HS-5 (cell line): ENCODE measurements at places on chromosomes 4 and X.

- DNase-seq: no peak
Observed at GRCh38 chr4:57668621-57669020, 558.4 kb upstream of the IGFBP7 start.

- no peak for DNase-seq
Observed at GRCh38 chrX:122418758-122419157, 765.3 kb upstream of the GRIA3 start.

- DNase-seq: no peak
Observed at GRCh38 chr4:149972407-149972806, 105.8 kb upstream of the DCLK2 start.

DNA sequence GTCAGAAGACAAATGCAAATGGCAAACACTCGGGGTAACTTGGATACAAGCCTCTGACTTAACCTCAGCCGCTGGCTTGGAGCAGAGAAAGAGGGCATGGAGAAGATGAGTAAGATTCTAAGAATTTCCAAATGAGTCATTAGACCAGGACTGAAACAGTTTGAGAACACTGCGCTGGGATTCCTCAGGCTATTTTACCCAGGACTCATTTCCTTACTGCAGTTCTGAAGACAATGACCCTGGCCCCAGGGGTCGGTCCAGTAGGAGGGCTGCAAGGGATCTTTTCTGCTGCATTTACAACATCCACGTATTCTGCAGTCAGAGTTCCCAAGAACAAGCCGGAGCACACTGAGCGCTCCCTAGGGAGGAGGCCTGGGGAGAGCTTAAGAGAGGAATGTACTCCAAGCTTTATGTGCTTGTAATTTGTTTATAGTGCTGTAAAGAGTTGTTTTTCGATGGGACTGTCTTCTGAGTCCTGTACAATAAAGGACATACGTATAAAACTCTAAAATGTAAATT is 27.3 kb upstream of the SORBS2 start:
- peak; percentile 92 for DNase-seq

GRCh38 chr4:38157592-38157991 is 197.4 kb downstream of the PTTG2 start:
- no peak for DNase-seq

DNA sequence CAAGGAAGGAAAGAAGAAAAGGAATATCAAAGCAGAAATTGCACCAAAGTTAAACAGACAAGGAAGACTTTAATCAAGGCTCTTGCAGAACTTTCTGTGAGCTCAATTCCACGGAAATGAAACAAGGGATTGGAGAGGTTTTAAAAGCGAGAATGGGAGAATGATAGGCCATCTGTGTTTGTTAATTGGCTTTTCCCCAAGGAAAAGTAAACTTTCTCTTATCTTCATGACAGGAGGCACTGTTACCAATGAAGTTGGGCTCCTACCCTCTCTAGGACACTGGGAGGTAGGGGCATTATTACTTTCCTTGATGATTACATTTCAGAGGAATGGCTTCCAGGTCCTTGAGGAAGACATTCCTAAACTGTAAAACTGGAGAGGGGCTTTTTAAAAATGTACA is 328.8 kb upstream of the NWD2 start:
- no peak for DNase-seq

DNA sequence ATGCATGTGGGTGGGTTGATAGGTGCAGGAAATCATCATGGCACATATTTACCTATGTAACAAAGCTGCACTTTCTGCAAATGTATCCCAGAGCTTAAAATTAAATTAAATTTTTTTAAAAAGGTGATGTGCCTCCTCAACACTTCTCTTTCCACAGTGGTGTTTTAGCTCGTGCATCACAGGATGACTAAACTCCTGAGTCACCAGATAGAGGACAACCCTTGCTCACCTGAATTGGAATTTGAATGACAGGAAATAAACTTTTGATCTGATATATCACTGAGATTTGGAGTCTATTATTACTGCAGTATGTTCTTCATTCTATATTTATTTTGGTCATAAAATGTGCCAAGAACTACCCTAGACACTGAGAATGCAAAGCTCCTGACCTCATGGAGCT is 185.3 kb downstream of the MAPK10 start:
- DNase-seq: no peak

- no peak for DNase-seq
Observed at GRCh38 chr4:3308691-3309090, 15.9 kb downstream of the RGS12 start.

GRCh38 chrX:101290957-101291603 is at the start of gene TAF7L:
Gene TAF7L, minus strand, starts transcription at chrX:101291334. Its CDS starts 3,791 bp downstream, at chrX:101287543.
- no peak for DNase-seq

DNA sequence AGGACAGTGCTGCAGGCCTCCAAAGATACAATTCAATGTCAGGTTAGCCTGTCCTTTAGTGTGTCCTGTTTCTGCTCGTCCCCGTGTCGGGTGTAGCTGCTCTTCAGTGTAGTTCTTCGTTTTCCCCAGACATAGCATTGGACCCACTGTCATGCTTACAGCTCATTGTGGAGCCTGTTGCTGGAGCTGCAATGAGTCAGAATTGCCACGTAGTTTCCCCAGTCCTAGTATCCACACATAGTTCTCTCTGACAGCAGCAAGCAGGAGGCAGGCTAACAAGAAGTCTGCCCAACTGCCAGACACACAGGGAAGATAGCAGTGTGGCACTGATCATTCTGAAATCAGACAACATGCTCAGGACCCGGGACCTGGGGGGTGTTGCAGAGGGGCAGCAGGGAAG is 49.2 kb downstream of the MOSPD2 start:
- DNase-seq: peak; percentile 33

GRCh38 chr4:555566-556275 is 20.4 kb downstream of the TMEM271 start:
- no peak for DNase-seq

- DNase-seq: no peak
Observed at GRCh38 chr4:139814323-139815015, 148.8 kb downstream of the MGST2 start.

DNA sequence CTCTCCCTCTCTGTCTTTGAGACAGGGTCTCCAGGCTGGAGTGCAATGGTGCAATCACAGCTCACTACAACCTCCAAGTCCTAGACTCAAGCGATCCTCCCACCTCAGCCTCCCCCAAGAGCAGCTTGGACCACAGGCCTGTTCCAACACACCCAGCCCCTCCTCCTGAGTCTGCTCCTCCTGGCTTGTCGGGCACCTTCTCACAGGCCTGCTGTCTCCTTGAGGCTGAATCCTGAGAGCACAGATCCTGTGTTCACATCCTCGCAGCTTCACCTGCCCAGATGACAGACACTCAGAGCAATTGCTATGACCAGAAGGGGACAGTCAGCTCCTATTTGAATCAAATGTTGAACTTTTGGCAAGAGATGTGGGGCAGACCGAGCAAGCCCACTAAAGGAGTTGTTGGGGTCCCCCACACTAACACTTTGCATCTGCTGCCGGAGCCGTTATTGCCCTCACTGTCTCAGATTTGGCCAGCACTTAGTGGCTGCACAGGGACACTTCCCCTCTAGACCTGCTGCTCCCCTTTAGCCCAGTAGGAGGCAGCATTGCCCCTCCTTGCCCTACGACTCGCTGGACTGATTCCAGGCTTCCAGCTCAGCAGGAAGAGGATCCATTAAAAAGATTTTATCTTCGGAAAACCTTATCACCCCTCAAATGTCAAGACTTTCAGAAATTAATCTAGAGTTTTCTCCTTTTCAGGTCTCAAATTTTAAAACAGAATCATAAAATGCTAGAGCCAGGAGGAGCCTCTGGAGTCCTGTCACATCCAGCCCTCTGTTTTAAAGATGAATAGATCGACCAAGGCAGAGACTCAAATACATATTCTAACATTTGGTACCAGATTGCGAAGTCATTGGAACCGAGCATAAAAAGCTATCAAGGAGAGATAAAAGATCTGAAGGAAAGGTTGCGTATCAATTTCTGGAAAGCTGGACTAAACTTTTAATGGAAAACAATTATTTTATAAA is 113.7 kb downstream of the USP46 start:
- DNase-seq: peak; percentile 25
